CD4-positive, alpha-beta T cell treated with Interleukin-12 subunit alpha and Interleukin-12 subunit beta, for 1 hour (primary cell): ENCODE measurements at places on chromosomes 3 and 15.

- DNase-seq = peak; percentile 26
Observed at GRCh38 chr3:149717391-149718056, 34.8 kb downstream of the COMMD2 start.

GRCh38 chr15:56533731-56534403 lies 68.9 kb upstream of the MNS1 start:
- no peak for DNase-seq

- no peak for DNase-seq
Observed at GRCh38 chr15:59200560-59200959, 6.1 kb upstream of the LDHAL6B start.

GRCh38 chr3:104359546-104359945 lies 1007.2 kb upstream of the ALCAM start:
- no peak for DNase-seq

- DNase-seq = no peak
Observed at GRCh38 chr3:9918261-9919038, 1.6 kb downstream of the IL17RC start.

DNA sequence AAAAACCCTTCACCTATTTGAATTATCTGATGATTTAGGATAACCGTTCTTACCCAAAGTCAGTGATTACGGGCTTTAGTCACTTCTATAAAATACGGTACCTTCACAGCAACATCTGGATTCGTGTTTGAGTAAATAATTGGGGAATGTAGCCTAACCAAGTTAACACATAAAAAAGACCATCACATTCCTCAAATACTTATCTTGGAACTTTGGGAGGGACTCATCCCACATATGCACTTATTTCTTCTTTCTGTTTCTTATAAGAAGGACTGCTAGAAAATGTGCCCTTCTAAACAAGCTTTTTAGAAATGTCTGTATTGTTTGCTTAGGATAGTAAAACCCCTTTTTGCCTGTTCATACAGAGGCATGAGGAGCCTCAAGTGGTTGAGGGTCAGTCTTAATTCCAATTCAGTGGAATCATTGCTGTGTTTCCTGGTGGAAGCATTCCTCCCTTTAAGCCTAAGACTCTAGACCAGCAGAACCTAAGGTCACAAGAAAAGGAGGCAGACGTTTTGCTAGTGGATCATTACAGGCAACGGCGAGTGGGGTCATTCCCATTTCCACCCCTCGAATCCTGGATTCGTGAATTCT lies 67.5 kb downstream of the TMEM44 start:
- no peak for DNase-seq

GRCh38 chr3:55964491-55964985 lies 477.4 kb upstream of the WNT5A start:
- no peak for DNase-seq

DNA sequence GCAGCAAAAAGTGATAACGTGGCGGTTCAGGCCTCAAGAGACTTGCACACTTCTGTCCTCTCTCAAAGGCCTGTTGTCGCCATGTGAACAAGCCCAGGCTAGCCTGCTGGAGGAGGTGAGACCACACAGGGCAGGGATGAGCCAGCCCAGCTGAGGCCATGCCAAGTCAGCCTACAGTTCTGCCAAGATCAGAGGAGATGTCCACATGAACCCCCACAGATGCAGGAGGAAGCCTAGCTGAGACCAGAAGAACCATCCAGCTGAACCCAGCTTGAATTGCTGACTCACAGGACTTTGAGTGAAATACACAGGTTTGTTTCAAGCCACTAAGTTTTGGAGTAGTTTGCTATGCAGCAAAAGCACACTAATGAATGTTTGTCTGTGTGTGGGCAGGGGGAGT lies 50.3 kb upstream of the SEC13 start:
- DNase-seq = no peak
